ENCODE measurements at places on chromosomes 3 and 15.

- DNase-seq: peak; percentile 73
Observed at GRCh38 chr3:36736301-36736700, 28.1 kb downstream of the DCLK3 start.

DNA sequence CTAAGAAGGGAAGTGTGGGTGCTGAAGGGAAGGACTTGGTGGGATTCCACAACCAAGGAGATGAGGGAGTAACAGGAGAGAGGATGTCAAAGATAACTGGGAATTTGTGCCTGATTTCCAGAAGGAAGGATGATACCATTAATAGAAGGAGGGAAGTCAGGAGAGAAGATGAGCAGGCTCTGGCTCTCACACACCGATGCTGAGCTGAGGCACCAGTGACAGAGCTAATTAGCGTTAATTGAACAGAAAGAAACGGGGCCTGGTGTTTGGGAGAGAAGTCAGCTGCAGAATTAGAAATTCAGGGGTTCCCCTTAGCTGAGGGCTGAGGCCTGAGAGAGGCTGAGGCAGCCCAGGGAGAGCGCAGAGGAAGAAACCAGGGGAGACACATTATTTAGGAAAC, 11.9 kb upstream of the PDIA5 start:
- peak; percentile 69 for DNase-seq

DNA sequence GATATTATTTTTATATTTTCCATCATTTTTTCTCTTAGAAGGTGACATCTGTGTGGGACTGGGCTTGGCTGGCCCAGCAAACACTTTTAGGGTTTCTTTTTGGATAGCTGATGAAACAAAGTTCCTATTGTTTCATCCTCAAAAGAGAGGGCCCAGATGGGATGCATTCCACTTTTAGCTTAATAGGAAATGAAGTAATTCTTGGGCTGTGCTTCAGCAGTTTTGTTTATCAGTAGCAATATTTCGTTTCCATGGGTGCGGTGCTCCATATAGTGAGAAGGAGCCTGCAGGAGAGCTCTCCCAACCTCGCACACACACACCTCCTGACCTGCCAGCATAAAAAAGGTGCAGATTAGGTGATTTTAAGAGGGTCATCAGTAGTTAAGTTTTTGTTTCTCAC, 147.5 kb downstream of the AKAP13 start:
- DNase-seq: no peak

- DNase-seq: no peak
Observed at GRCh38 chr3:111027868-111028267, 43.7 kb upstream of the NECTIN3 start.

DNA sequence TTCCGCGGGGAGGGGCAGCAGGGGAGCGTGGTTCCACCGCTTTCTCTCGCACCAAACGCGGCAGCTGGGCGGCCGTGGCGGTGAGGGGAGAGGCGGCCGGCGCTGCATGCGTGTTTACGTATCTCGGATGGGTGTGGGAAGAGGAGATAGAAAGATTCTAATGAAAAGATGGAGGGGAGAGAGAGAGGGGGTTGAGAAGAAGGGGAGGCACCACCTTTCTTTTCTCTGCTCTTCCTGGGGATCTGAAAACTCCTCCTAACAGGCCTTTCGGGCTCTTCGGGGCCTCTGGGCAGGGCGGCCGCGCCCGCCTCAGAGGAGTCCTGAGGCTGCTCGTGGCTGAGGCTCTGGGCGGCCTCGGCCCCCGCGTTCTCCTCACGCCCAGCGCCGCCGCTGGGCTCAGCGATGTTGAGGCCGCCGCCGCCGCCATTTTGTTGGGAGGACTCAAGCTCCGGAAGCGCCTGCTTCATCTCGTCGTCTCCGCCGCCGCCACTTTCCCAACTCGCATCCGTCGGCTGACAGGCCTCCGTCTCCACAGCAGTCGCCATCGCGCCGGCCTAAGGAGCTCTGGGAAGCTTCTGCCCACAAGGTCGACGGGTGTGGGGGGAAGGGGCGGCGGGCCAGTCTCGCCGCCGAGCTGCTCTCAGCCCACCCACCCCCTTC, 473 bp downstream of the TASOR start:
- DNase-seq: peak; percentile 67

DNA sequence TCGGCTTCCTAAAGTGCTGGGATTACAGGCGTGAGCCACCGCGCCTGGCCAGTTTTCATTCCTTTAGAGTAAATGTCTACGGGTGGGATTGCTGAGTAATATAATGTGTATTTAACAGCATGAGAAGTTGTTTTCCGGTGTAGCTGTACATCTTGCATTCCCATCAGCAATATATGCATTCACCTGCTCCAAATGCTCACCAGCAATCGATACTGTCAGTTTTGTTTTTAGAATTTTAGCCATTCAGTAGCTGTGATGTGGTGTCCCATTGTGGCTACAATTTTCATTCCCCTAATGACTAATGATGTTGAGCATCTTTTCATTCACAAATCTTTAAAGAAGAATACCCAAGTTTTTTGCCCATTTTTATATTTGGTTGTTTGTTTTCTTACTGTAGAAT, 134.8 kb upstream of the RGMA start:
- no peak for DNase-seq

GRCh38 chr3:71088019-71088708, 495.4 kb downstream of the FOXP1 start:
- DNase-seq: no peak

DNA sequence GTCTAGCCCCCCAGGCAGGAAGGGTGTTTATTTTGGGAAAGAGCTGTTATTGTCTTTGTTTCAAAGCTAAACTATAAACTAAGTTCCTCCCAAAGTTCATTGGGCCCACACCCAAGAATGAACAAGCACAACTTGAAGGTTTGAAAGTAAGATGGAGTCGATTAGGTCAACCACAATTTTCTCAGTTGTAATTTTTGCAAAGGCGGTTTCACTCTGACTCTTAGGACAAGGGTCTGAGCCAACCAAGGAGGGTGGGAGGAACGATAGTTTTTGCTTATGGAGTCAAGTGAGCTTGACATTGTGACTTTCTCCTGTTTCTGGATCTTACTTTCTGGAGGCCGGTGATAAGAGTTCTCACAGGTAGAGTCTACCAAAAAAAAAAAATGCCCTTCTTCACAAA, 5.8 kb upstream of the ZNF770 start:
- no peak for DNase-seq

- DNase-seq: no peak
Observed at GRCh38 chr3:130081351-130081881, at the start of gene ALG1L2. TSS of gene ALG1L2 (plus strand) at chr3:130081831. CDS start at chr3:130082017, 186 bp downstream.

GRCh38 chr15:67937153-67937761, 97.4 kb upstream of the RNU6-1 start:
- no peak for DNase-seq

GRCh38 chr3:94416768-94417167, 353.9 kb downstream of the NSUN3 start:
- DNase-seq: no peak

GRCh38 chr3:122921791-122922651, 105.5 kb downstream of the SEMA5B start:
- no peak for DNase-seq

DNA sequence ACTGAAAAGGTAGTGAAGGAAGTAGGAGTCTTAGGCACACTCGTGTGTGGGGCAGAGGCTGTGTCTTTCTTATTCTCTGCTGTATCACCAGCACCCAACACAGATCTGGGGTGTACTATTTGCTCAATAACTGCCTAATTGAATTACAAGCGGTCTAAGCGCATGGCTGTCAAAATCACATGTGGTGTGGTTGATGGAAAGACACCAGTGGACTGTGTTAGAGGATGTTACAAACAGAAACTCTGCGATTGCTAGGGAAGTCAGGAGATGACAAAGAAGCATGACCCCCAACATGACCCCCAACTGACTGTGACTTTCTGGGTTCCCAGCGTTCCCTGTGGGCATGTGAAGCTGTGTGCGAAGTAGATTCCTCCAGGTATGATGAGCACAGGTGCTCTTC, 32.0 kb downstream of the ATG7 start:
- DNase-seq: peak; percentile 17

DNA sequence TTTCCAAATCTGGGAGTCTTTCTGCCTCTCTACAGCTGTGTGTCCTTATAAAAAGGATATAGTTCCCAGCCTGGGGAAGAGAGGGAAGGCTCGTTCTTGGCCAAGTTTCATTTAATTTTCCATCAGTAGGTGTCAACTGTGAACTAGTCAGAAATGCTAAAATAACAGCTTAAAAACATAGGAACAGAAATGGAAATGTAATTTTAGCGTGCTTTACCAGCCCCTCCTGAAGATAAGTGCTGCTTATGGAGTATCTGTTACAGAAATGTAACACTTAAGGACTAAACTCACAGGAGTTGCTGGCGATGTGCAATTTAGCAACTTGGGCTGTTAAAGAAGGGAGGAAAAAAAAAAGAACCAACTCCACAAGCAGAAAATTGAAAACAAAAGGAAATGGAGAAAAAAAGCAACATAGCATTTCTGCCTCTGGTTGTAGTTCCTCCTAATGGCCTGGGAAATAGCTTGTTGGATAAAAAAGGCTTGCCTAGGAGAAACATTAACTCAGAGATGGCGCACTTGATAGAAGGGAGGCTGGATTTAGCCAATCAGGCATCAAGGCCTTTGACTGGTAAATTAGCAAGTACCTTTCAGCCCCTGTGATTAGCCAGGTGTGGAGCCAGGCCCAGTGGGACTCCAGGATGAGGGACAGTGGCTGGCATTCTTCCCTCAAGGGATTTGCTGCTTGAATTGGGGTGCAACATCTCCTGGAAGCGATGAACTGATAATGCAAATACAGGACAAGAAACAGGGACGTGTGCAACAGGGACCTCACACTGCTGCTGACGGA, 84.3 kb downstream of the RPLP1 start:
- DNase-seq: peak; percentile 37

DNA sequence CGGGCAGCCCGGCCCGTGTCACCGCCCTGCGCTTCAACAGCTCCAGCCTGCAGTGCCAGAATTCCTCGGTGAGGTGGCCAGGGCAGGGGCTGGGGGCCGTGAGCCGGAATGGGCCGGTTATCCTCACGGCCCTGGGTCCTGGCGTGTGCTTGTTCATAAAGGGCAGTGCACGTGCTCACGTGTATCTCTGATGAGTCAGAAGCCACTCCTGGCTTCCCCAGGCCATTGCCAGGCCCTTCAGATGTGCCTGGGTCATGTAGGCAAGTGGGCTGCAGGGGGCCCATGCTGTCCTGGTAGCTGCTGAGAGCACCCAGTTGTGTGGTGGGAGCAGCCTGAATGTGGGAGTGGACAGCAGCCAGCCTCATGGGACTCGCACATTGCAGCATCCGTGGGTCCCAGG, 29.2 kb downstream of the PLXNA1 start:
- DNase-seq: no peak

DNA sequence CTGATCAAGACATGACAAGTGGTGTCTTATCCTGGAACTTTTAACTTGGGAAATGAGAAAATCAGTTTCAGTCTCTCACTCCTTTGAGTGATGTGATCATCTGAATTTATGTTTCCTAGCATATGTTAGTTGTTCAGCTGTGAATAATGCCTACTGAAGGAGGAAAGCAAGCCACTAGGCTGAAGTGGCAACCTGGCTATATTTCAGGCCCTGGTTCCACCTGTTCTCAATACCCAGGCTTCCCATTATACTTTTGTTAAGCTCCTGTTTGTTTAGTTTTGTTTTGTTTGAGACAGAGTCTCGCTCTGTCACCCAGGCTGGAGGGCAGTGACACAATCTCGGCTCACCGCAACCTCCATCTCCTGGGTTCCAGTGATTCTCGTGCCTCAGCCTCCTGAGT, 243.8 kb downstream of the ALCAM start:
- DNase-seq: no peak

DNA sequence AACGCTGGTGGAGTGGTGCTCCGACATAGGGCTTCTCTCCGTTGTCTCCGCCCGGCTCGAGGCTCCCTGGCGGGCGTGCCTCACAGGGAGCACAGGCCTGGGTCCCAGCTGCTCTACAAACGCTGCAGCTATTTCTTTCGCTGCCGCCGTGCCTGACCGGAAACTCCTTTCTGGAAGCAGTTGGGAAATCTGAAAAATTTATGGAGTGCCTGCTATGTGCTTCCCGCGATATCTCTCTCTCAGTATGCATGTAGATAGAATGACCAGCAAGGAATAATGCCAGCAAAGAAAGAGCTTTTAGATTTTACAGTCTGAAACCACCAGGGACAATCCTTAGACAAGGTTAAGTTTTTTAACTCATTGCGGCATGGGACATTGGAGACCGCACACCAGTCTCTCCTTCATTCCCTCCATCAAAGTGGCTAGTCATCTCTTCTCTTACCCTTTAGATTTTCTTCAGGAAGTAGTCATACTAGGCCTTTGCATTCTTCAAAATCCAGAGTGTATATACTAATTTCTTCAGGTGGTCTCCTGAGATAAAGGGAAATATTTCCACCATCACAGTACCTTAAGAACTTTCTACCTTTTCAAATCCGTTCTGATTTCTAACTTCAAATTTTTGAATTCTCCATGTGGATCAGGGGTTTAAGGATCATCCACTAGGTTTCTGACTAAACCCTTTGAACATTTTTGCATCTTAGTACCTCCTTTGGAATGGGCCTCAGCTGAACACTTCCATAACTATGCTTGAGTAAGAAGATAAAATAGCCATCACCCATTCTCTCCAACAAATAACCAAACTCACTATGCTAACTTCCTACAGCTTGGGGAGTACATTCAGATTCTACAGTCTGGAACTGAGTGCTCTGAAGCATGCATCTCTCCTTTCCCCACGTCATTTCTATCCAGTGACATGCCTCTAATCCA, 1.1 kb upstream of the NPHP3 start:
- no peak for DNase-seq

- DNase-seq: peak; percentile 67
Observed at GRCh38 chr3:8301977-8302735, 199.5 kb upstream of the LMCD1 start.

DNA sequence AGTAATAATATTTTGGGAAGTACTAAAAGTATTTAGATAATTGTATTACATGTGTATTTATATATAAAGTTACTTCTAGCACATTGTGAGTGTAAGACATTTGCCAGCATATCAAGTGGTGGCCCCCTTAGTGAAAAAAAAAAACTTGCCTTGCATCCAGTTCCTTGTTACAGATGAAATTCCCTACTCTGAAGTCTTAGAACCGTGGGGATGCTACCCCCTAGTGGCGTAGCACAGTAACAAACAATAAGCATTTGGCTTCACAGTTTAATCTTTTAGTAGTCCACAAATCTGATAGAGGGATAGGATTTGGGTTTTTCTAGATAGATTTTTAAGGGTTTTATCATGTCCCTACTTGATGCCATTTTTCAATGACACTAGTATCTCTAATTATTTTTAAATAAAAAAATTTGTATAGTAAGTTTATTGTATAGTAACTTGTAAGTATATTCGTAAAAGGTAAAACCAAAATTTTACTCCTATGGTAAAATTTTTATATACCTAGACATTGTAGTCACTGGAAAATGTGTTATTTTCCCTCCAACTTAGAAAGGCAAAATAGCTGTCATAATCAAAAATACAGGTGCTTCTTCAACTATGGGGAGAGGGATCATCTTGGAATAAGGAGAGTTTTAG, 14.3 kb downstream of the SMC4 start:
- DNase-seq: peak; percentile 83

GRCh38 chr3:14398797-14399106, 3.7 kb upstream of the SLC6A6 start:
- no peak for DNase-seq

DNA sequence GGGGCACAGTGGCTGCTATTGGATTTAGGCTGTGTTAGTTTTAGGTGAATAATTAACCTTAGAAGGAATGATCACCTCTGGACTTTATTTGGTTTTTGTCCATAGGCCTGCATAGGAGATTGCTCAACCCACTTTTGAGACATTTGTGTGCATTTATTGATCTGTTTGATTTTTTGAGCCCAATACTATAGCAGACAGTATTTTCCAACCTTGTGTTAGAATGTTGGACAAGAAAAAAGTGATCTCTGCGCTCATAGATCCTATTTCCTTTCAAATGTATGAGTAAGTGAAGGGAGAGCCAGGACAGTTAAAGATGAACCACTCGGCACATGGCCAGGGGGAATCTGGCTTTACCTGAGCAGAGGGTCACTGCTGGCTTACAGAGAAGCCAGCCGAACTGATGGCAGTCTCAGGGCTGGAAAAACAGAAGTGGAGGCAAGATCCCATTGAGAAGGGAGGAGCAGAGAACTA, 8.8 kb upstream of the TOPBP1 start:
- no peak for DNase-seq
